GM23248 (cell line): ENCODE measurements at places on chromosomes 7 and 10. TPM values are rescaled to one million over a fixed set of nuclear protein-coding genes. Genes with fewer than 3 reads are reported as not detected.

KIN gene
- 10.6 and 11.7 TPM in 2 replicates for polyA plus RNA-seq

ANLN gene
- polyA plus RNA-seq: 37.9 and 38.4 TPM in 2 replicates

NYAP1 gene
- polyA plus RNA-seq: not detected in 2 replicates

MSS51 gene
- polyA plus RNA-seq: 0.26 and 0.28 TPM in 2 replicates

CDK5 gene
- polyA plus RNA-seq: 27.6 and 28.3 TPM in 2 replicates

STAMBPL1 gene
- polyA plus RNA-seq: 13.3 and 15.1 TPM in 2 replicates

NANOS1 gene
- 0.15 and 0.18 TPM in 2 replicates for polyA plus RNA-seq

LGI1 gene
- polyA plus RNA-seq: not detected in 2 replicates

LRRC61 gene
- not detected in 2 replicates for polyA plus RNA-seq

EPO gene
- not detected in 2 replicates for polyA plus RNA-seq

TCAF2 gene
- 1.9 and 2.7 TPM in 2 replicates for polyA plus RNA-seq

LBX1 gene
- polyA plus RNA-seq: not detected in 2 replicates

PNLIPRP2 gene
- not detected in 2 replicates for polyA plus RNA-seq

IL15RA gene
- polyA plus RNA-seq: 4.0 and 4.9 TPM in 2 replicates

TMEM26 gene
- polyA plus RNA-seq: 0.04 TPM in 2 replicates

HMX2 gene
- polyA plus RNA-seq: not detected in 2 replicates

CPA2 gene
- polyA plus RNA-seq: not detected in 2 replicates

SPDYE2 gene
- 0.20 and 0.59 TPM in 2 replicates for polyA plus RNA-seq

LLCFC1 gene
- polyA plus RNA-seq: not detected in 2 replicates

ACTA2 gene
- polyA plus RNA-seq: 249 and 262 TPM in 2 replicates

ITIH5 gene
- polyA plus RNA-seq: 0.13 TPM in 1 of 2 replicates, not detected in the other

NAT16 gene
- not detected in 2 replicates for polyA plus RNA-seq

LFNG gene
- polyA plus RNA-seq: 0.18 and 0.19 TPM in 2 replicates

FAM237B gene
- 0.06 TPM in 1 of 2 replicates, not detected in the other for polyA plus RNA-seq

POR gene
- 54.4 and 58.6 TPM in 2 replicates for polyA plus RNA-seq
